RPMI7951 (cell line): ENCODE measurements at places on chromosomes 7 and 10. TPM values are rescaled to one million over a fixed set of nuclear protein-coding genes. Genes with fewer than 3 reads are reported as not detected.

DNA sequence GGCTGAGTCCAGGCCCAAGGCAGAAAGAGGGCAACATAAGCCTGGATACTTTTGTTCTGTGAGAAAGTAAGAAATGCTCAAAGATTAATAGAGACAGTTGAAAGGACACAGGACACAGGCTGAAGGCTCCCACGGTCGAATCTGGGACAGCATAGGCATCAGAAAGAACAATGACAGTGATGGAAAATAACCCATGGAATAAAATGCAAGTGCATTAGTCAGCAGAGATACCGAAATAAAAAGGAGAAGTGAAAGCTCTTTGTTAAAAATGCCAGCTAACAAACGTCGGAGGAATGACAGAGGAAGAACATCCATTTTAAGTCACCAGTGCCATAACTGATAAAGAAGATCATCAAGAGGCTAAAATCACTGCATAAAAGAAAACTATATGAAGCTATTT is 19.6 kb upstream of the AGAP5 start:
- DNase-seq, result no peak

CPA4 gene
- 16.8 and 17.9 TPM in 2 replicates for total RNA-seq

ITPRID1 gene
- not detected in 2 replicates for total RNA-seq

PKD2L1 gene
- not detected in 2 replicates for total RNA-seq

BUB3 gene
- total RNA-seq, result 234 and 262 TPM in 2 replicates

GRCh38 chr10:92997620-92998019 is 63.0 kb upstream of the CYP26C1 start:
- no peak for DNase-seq

ADIRF gene
- 0.49 and 0.84 TPM in 2 replicates for total RNA-seq

DNA sequence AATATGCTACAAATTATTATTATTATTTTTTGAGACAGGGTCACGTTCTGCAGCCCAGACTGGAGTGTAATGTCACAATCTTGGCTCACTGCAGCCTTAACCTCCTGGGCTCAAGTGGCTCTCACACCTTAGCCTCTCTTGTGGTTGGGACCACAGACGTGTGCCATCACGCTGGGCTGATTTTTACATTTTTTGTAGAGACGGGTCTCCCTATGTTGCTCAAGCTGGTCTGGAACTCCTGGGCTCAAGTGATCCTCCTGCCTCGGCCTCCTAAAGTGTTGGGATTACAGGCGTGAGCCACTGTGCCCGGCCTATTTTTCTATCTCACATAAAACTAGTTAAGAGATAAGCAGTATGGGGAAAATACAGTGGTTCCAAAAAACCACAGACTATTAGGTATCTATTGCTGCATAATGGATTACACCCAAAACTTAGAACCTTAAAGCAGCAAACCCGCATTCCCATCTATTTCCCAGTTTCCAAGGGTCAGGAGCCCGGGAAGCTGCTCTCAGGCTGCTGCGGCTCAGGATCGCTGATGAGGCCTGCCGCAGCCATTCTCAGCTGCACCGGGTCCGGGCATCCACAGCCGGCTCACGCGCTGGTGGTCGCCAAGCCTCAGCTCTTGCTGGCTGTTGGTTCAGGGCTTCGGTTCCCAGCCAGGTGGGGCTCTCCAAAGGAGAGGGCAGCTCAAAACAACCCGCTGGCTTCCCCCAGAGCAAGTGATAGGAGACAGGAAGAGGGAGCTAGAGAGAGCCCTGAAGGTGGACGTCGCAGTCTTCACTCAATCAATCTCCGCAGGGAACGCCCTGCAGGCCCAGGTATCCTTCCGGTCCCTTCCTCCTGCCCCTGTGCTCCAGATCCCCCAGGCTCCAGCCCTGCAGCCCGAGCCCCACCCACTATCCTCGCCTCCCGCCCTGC is 128.2 kb downstream of the UBE2H start:
- DNase-seq, result peak; percentile 47

SRGN gene
- 333 and 345 TPM in 2 replicates for total RNA-seq

DNA sequence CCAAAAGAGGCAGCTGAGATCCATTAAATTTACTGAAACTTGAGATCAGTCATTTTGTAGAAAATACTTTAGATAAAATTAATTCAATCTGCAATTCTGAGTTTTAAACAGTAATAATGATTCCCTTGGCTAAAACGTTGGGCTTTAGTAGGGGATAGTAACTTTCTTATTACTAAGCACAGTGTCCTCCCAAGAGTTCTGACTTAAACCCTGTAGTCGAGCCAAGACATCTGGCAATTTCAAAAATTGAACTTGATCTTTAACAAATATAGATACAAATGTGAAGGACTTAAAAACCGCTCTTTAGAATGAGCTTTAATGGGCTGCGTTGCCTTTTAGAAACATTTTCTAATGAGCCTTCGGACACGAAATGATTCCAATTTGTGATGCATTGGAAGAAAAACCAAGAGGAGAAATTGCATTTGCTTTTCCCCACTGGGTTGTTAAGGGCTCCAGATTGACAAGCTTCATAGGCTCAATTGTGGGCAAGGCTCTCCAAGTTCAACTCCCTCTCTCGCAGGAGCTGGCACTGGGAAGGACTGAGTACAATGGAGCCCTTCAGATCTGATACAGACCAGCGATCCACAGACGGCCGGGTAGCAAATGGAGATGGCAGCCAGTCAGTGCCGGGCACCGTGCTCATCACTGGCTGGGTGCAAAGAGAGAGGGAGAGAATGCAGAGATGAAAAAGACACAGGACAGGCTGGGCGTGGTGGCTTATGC is 921.3 kb upstream of the AUTS2 start:
- no peak for DNase-seq

DNA sequence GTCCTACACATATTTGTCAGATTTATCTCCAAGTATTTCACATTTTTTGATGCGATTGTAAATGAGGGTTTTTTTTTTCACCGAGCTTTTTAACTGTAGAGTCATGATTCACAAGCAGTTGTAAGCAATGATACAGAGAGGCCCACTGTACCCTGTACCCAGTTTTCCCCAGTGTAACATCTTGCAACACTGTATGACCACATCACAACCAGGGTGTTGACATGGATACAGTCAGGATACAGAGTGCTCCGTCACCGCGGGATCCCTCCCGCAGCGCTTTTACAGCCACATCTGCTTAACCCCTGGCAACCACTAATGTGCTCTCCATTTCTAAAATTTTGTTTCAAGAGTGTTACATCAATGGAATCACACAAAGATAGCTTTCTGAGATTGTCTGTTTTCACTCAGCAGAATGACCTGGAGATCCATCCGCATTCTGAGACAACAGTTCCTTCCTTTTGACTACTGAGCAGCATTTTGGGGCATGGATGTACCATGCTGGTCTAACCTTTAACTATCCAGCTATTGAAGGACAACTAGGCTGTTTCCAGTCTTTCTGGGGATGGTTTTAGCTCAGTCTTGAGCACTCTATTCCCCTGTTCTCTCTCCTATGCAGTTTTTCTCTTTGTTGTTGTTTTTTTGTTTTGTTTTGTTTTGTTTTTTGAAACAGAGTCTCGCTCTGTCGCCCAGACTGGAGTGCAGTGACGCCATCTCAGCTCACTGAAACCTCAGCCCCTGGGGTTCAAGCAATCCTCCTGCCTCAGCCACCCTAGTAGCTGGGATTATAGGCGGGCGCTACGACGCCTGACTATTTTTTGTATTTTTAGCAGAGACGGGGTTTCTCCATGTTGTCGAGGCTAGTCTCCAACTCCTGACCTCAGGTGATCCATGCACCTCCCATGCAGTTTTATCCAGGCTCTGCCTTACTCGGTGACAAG is 25.9 kb downstream of the GPRIN2 start:
- DNase-seq, result peak; percentile 95

- no peak for DNase-seq
These were observed 23.0 kb upstream of the CDHR3 start for GRCh38 chr7:105940109-105940508.

CPSF4 gene
- total RNA-seq, result 21.7 and 22.6 TPM in 2 replicates

- DNase-seq, result no peak
These were observed 124.4 kb upstream of the ZNF804B start for GRCh38 chr7:88635149-88635548.

CNNM1 gene
- total RNA-seq, result 1.4 and 2.2 TPM in 2 replicates

- no peak for DNase-seq
These were observed 1.4 kb downstream of the RAB11FIP2 start for GRCh38 chr10:118045158-118045836.

DNA sequence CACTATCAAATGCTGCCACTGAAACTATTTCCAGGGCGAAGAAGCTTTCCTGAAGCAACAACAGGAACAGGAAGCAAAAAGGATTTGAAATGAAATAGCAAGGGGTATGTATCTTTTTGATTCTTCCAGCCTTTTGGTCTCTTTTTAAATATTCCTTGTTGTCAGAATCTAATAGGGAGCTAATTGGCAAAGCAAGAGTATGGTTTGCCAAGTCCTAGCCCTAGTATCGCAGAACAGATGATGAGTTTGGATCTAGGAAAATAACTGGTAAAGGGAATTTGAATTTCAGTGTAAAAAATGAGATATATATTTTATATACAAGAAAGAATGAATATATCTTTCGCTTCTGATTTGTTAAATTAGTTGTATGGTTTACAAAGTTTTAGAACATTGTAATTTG is 252.5 kb downstream of the ANKRD7 start:
- no peak for DNase-seq

- DNase-seq, result no peak
These were observed 12.7 kb downstream of the FZD1 start for GRCh38 chr7:91276909-91277308.

DNA sequence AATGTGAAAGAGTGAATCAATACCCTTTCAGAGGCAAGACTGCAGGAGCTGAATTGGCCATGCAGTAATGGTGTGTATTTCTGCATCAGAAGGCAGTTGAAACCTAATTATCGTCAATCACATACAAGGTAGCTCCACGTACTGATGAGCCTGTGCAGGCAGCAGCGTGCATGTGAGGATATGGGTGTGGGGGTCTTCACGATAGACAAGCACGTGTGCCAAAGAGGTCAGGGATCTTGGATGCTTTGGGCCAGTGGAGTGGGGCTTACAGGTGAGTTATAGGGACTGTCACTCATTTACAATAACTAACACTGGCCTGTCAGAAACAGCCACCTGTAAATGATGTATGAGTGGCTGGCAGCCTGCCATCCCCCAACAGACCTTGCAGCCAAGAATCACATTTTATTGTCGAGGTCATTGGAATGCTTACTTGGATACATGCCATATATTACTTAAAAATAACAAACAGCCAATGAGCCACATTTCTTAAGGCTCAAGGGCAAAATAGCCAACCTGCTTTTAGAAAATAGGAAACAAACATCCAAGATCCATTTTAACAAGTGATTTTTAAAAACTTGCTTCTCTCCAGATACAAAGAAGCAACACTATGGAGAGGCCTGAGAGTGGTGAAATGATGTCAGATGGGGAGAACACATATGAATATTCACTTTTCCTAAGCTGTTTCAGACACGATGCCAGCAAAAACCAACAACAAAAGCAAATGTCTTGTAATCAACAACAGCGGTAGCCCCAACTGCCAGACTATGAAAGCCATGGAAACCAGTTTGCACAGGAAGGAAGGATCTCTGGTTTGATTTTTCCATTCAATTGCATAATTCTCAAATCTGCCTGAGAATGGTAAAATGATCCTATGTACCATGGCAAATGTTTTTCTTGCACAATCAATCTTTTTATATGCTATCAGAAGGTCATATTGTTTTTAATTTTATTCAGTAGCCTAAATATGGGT is 210.7 kb downstream of the SKAP2 start:
- peak; percentile 46 for DNase-seq

CHST15 gene
- 26.2 and 36.4 TPM in 2 replicates for total RNA-seq
